ENCODE measurements at places on chromosomes 2 and 18.

GRCh38 chr2:171491292-171491691, 31.0 kb upstream of the CYBRD1 start:
- DNase-seq = no peak

DNA sequence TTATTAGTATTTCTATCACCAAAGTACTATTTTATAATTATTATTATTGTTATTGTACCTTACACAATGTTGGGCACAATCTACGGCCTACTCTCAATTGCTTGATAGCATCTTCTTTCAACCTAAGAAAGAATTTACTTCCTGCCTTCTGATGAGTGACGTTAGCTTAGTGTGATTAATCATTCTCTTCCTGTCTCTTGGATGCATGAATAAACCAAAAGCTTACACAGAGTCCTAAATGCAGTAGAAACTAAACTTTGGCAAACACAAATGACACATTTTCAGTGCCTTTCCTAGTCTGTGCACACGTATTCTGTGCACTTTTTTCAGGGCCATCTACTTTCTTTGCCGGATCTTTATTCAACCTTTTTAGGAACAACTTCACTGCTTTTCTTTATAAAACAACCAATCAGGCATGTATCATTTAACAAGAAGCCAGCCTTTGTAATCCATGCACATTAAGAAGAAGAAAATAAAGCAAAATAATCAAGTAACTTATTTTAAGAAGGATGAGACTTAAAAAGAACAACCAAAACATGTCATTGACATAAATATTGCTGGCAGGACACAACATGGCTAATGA, 19.1 kb downstream of the TRAK2 start:
- no peak for DNase-seq

DNA sequence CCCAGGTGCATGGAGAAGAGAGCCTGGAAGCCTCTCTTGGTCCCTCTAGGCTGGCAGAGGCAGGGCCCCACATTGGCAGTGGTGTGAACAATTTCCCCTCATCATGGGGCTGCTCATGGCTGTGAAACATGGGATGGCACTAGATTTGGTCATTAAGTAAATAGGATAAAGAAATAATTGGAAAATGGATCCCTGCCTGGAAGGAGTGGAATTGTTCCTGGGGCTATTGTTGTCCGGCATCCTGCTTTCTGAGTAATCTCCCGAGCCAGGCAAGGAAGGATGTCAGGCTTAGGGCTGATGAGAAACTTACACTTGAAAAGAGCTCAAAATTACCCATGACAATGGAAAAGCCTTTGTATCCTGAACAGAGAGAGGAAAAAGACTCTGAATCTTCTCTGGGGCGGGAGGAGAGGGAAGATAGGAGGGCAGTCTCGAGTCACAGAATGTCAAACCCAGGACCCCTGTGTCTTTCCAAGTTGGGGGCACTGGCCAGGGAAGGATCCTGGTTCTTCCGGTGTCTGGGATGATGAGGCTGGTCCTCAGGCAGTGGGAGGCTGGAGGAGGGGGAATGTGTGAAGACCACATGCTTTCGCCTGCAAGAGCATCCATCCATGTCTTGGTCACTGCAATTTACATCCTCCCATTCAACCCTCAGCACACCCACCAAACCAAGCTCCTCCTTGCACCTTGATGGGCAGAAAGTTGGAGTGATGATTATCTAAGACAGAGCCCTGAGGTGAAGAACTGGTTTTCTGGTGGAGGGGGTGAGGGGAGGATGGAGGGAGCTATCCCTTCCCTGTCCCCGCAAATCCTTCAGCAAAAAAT, 27.1 kb upstream of the STEAP3 start:
- no peak for DNase-seq

DNA sequence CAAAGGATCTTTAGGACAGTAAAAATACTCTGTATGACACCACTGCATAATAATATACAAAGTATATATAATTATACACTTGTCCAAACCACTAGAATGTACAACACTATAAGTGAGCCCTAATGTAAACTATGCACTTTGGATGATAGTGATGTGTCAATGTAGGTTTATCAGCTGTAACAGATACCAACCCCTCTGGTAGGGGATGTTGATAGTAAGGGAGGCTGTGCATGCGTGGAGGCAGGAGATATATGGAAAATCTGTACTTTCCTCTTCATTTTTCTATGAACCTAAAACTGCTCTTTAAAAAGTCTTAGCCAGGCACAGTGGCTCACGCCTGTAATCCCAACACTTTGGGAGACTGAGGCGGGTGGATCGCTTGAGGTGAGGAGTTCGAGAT, 37.5 kb upstream of the SP3 start:
- no peak for DNase-seq

GRCh38 chr2:205713086-205713485, 30.8 kb downstream of the NRP2 start:
- DNase-seq = no peak

DNA sequence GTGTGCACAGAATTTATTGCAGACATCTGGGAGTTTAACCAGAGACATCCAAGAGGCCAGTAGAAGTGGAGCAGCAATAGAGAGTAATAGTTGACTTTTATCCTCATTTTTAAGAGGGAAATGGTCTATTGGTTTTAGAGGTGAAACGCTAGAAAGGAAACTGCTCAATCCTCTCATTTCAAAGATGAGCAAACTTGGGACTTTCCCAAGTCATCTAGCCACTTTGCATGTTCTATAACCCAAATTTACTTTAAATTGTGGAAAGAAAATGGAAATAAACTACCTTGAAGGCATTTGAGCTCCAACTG, 601.7 kb downstream of the ARHGAP15 start:
- DNase-seq = no peak

DNA sequence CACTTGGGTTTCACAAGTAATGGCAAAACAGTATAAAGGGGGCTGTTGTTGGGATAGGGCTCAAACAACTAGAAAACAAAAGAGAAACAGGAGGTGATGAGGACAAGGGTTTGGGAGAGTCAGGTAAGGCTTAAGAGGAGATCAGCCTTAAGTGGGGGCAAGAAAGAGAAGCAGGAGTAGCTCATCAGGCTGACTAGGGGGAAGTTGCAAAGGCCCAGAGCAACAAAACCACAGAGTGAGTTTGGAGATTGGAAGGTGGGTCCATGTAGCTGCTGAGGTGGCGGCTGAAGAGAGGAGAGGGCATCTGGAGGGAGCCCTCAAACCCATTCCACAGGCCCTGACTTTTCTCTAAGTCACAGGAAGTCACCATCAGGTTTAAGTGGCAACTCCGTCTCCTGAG, 126.0 kb downstream of the MREG start:
- no peak for DNase-seq

DNA sequence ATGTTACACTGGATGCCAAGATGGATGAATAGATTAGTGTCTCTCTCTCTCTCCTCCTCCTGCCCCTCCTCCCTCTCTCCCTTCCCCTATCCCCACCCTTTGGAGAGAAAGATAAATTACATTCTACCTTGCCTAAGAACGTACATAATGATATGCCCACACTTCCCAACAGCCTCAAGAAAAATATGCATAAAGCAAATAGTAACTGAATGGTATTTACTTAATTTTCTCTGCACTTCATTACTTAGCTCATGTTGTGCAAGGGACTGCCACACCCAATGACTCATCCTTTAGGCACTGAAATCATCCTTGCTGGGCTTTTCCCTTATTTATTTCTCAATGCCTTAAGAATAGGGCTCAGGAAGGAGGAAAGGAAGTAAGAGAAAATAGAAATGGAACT, 137.3 kb upstream of the PID1 start:
- no peak for DNase-seq

DNA sequence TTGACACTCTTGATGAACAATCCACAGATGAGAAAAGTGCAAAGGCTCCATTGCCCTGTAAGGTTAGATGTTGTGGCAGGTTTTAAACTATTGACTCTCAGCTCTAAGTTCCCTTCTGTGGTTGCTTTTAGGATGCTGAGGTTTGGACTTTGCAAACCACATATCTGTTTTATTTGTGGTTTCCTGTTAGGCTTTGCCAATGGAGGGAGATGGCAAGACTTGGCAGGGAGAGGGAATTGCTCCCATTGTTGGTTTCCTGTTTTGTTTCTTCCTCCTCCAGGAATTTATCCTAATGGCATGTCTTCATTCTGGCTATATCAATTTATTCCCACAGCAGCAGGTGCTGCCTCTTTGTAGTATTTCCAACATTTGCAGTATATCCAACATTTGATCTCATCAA, 772.3 kb downstream of the LRRTM4 start:
- no peak for DNase-seq

DNA sequence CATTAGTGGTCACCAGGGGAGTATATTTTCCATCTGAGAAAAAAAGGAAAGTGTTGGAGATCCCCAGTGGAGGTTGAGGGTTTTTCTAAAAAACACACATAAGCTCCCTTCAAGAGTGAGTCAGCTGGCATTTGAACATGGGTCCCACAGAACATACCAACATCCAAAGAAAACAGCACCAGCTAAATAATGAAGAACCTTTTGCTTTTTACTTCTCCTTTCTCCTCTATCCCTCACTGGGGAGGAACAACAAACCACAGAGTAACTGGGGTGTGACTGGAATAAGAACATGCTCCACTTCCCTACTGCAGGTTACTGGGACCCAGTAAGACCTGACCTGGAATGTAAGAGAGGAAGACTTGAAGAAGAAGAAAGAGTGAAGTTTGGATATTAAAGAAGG, 56.5 kb upstream of the RAPH1 start:
- DNase-seq = no peak

GRCh38 chr18:8424917-8425725, 184.1 kb upstream of the RAB12 start:
- no peak for DNase-seq

DNA sequence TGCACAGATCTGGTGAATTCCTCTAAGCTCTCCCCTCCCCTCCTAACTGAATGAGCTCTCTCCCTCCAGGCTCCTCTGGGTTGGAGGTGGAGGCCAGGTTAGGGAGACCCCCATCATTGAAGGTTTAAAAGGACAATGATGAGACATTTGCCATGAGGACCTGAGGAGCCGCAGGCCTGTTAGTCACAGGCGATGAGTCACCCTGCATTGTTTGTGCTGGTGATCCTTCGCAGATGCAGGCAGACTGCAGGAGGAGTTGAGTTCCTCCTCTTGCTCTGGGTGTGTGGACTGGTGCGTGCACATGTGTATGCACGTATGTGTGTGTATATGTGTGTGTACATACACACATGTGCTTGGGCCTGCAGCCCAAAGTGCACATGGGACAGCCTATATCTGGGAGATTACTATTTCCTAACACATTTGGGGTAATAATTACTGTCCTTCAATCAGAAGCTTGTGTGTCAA, 42.0 kb downstream of the MCFD2 start:
- no peak for DNase-seq

GRCh38 chr2:10787176-10787968, 25.2 kb downstream of the PDIA6 start:
- peak; percentile 37 for DNase-seq

DNA sequence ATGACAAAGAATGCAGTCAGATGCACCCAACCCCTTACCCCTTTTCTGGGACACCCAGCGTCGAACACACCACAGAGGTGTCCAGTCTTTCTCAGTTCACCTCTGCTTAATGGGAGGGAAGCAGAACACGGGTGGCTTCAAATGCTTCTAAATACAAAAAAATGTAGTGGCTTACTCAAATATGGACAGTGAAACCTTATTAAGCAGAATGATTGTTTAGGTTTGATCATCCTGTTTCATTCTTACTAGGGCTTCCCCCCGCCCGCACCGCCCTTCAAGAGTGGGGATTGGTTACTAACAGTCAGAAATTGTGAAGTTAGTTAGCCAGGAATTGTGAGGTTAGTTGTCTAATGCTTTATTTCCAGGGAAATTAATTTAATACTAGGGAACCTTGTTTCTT, 21.6 kb downstream of the ATG16L1 start:
- DNase-seq = no peak

DNA sequence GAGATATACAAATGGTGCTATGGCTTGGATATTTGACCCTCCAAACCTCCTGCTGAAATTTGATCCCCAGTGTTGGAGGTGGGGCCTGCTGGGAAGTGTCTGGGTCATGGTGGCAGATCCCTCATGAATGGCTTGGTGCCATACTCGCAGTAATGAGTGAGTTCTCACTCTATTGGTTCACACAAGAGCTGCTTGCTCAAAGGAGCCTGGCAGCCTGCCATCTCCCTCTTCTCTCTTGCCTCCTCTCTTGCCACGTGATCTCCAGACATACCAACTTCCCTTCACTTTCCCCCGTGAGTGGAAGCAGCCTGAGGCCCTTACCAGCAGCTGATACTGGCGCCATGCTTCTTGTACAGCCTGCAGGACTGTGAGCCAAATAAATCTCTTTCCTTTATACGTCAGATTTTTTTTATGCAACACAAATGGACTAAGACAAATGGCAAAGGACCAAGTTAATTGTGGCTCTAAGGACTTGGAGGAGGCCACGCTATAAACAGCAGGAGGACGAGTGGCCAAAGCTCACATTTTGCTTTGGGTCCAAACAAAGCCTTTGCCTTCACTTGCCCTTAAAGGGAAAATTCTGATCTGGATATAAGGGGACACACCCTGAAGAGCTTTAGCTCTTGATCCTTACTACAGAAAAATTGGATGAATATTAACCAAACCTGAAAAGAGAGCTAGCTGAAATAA, 214.7 kb downstream of the SS18 start:
- no peak for DNase-seq

- no peak for DNase-seq
Observed at GRCh38 chr2:72291059-72291458, 143.4 kb upstream of the CYP26B1 start.

GRCh38 chr2:204966245-204966644, 421.0 kb downstream of the PARD3B start:
- no peak for DNase-seq

GRCh38 chr2:141694180-141694579, 436.6 kb downstream of the LRP1B start:
- DNase-seq = no peak

GRCh38 chr18:2400701-2401196, 170.6 kb downstream of the METTL4 start:
- no peak for DNase-seq

GRCh38 chr2:221104361-221104811, 467.7 kb downstream of the EPHA4 start:
- no peak for DNase-seq

DNA sequence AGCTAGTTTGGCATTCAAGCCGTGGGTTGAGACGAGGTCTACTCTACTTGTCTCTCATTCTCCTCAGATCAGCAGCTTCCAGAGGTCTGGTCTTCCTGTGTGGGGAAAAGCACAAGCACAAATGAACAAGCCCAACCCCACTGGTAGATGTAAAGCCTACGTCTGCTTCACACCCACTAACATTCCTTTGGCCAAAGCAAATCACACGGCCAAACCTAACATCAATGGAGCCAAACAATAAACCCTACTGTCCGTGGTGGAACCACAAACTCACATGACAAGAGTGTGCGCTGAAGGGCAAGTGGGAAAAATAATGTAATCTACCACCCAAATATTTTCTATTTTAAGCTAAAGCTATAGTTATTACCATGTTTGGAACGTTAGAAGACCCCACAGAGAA, 179.3 kb upstream of the MGAT5 start:
- DNase-seq = no peak

GRCh38 chr2:224997802-224998201, 44.5 kb downstream of the DOCK10 start:
- DNase-seq = no peak

DNA sequence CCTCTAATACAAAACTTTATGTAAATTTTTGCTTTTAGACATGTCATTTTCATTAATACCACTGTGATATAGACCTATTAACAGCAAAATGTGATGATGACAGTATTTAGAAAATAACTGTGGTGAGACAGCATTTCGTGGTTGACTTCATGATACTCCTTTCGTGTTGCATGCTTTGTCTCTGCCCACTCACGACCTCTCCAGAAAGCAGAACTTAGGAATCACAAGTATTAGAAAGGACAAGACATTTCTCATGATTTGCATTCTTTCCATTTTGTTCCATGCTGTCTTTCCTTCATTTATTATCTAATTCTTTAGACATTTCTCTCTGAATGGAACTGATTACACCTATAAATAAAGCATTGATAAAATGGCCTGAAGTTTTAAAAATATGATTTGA, 85.2 kb upstream of the POU3F3 start:
- no peak for DNase-seq

Measured in stimulated activated CD4-positive, alpha-beta T cell treated with anti-CD3 and anti-CD28 coated beads, Interleukin-12 subunit alpha, Interleukin-12 subunit beta, amount 100 ng/mL, for 24 hours (primary cell).